Activated T-cell treated with anti-CD3 and anti-CD28 coated beads for 24 hours (primary cell): ENCODE measurements at places on chromosomes 16 and 17.

- no peak for DNase-seq
These were observed 151.6 kb upstream of the ASIC2 start for GRCh38 chr17:33444731-33445130.

DNA sequence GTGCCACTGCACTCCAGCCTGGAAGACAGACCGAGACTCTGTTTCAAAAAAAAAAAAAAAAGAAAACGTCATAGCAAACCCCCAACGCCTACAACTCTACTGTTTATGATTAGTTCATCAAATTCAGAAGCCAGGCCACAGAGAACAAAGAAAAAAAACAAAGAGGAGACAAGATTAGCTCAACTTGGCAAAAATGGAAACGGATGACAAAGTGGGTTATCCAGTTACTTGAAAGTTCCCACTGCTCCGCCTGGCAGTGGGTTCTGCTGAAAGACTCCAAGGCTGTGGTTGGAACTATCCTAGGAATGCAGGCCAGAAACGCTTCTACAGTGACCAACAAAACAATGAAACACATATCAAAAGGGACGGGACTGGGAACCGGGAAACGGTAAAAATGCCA lies 53.1 kb downstream of the MRM3 start:
- DNase-seq = no peak

DNA sequence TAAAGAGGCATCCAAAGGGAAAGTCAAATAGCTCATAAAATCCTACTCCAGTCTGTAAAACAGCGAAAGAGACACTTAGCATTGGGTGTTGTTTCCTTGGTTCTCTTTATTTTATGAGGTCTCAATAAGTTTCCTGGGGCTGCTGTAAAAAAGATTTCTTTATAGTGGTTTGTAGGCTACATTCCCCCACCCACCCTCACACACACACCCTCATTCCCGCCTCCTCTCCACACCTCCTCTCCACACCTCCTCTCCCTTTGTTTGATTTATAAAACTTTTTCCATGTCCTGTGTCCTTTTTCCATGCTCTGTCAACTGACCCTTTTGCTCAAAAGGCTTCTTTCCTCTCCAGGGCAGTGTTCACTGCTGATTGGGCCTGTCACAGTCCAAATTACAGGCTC lies 178.9 kb upstream of the SOX9 start:
- DNase-seq = no peak

GRCh38 chr17:18250259-18250658 lies 8.3 kb downstream of the FLII start:
- DNase-seq = no peak

GRCh38 chr17:50955160-50955559 lies 89.0 kb upstream of the TOB1 start:
- DNase-seq = no peak

DNA sequence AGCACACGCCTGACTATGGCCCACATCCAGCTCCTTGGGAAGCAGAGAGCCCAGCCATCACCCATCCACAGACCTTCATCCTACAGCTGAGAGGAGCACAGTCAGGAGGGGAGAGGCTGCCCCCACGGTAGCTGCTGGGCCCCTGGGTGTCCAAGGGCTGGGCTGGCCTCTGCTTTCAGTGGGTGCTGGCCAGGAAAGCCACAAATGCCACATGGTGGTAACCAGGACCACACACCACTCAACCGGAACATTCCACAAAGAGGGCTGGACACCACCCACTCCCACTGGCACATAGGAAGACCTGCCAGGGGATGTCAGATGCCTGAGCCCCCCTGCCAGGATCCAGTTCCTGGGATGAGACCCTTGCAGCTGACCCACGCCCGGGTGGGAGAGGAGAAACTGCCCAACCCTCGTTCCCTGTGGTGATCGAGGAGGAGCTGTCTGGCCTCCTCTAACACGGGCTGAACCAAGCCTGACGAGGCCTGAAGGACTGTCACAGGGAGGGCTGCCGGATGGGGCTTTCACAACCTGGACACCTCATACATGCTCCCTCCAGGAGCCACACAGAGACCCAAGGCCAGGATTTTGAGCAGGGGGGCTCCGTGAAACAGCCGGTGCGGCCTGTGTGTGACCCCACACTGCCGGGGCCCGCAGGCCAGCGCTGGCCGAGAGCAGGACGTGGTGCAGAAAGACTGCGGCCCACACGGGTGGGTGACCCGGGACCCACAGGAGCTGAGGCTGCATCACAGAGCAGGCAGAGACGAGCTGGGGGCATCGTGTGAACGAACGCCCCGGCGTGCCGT lies 30.7 kb downstream of the PIEZO1 start:
- no peak for DNase-seq

DNA sequence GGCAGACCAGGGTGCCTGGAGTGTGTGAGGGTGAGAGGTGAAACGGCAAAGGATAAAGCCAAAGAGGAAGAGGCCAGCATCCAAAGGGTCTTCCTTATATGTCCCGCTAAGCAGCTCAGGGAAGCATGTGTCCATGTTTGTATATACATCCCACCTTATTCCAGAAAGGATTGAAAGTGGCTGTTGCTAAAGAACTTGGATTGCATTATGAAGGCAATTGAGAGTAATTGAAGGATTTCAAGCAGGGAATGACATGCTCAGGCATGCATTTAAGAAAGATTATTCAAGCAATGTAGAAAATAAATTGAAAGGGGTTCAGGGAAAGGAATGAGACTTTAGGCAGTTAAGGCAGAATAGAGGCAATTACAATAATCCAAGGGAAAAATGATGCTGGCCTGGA lies 237.6 kb upstream of the SOX9 start:
- no peak for DNase-seq
